ENCODE measurements at places on chromosomes 11 and 22.

GRCh38 chr11:81869351-81870065 lies 864.2 kb downstream of the FAM181B start:
- DNase-seq: no peak

DNA sequence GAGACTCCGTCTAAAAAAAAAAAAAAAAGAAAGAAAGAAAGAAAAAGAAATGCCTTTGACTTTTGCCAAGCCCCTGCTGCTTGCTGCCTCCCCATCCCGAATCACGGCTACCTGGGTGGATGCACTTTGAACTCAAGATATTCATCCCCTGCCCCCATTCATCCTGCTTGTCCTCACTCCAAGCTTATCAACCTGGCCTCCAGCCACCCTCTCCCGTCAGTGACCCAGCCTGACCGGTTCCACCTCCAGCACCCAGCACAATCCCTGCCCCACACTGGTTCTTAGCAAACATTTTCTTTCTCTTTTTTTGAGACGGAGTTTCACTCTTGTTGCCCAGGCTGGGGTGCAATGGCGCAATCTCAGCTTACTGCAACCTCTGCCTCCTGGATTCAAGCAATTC lies 44.4 kb downstream of the CYTH4 start:
- no peak for DNase-seq

GRCh38 chr11:111399187-111400031 lies 20.3 kb upstream of the POU2AF1 start:
- DNase-seq: no peak

GRCh38 chr11:69694781-69695180 lies 9.0 kb downstream of the FGF19 start:
- DNase-seq: no peak
